ENCODE measurements at places on chromosomes 4 and X.

GRCh38 chr4:93908778-93909177 is 80.2 kb downstream of the ATOH1 start:
- DNase-seq = no peak

DNA sequence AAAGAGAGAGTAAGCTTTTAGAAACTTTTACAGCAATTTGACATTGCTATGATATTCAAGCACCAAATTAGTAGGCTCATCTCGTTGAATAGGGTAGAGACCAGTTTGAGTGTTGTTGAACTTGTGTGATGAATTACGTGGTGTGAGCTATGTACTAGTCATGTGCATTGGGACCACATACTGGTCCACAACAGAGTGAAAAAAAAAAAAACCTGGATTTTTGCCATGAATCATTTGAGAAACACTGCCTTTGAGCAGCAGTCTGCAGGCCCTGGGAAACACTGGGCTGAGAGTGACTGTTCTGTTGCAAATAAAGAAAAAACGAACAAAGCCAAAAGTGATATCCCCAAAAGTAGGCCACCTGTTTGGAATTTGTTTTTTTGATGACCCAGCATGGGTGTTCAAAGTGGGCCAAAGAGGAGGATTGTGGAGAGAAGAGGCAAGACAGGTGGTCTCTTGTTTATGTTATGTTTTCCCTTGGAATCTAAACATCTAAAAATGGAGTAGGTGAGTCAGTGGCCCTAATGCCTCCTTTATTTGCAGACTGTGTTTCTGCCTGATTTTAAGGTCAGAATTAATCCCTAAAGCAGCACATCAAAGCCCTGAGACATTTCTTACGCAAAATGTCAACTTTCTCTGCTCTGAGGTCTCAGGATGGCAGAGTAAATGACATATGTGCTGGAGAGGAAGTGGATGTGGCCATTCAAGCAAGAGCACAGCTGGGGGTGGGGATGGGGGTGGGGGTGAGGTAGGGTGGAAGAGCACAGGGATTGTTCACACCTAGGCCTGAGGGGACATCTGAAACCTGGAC is 33.5 kb downstream of the TAF7L start:
- DNase-seq = no peak

GRCh38 chrX:106802388-106803275 is at the start of gene TBC1D8B:
Gene TBC1D8B (plus strand): TSS chrX:106802673. CDS start chrX:106802854, 181 bp downstream.
- DNase-seq = peak; percentile 59

DNA sequence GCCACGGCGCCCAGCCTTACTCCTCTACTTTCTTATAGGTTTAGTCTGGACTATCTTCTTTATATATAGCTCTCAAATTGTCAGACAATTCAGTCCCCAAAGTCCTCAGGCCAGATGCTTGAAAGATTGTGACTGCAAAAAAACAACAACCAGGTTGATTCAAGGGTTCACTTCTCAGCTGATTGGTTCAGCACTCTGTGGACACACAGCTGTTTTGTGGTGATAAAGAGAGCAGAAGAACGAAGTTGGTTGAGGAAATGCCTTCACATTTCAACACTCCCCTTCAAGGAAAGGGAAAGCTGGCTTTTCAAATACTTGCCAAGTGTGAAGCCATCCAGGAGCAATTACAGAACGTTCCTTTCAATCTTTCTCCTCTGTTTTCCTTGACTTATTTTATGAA is 166.8 kb downstream of the SHROOM3 start:
- peak; percentile 44 for DNase-seq

GRCh38 chr4:118772081-118772766 is 63.7 kb downstream of the SEC24D start:
- peak; percentile 60 for DNase-seq

DNA sequence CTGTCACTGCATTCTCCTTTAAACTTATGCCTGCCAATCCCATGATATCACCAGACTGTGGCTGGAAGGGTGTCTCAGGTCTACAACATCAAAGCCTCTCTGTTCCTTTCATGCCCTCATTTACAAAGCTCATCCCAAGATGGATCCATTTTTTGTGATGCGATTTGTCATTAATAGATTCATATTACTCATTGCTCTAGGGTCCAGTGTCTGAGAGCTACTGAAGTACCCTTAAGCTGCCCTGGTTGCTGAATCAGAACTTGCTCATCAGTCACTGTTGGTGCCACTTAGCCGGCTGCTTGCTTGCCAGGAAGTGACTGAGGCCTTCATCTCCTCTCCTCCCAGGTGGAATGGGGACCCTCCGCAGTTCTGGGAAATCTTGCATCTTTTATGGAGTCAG is 395.5 kb upstream of the BOD1L1 start:
- DNase-seq = no peak

DNA sequence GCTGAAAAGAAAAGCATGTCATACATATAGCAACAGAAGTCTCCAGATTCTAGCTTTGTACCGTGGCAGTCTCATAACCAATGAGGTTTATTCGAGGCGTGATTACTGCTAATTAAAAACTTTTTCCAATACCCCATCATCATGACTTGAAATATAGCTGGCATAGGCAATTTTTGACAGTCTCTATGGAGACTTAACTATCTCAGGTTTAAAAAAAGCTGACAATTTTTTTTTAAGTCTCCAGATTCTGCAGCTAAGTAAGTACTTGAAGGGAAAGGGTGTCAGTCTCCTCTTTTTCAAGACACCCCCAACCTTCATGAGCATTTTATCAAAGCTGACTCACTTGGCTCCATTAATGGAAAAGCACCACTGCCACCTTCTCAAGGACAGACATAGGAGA is 126.3 kb upstream of the RXFP1 start:
- no peak for DNase-seq

DNA sequence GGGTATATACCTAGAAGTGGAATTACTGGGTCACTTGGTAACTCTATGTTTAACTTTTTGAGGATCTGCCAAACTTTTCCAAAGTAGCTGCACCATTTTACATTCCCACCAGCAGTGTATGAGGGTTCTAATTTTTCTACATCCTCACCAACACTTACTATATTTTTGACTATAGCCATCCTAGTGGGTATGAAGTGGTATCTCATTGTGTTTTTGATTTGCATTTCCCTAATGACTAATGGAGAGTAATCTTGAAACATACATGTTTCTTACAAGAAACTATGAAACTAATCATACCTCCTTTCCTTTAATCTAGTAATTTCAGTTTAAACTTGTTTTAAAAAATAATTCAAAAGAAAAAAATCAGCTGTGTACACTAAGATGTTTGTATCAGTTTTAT is 17.9 kb downstream of the BCLAF3 start:
- no peak for DNase-seq

GRCh38 chr4:101022151-101023024 is 324.9 kb downstream of the PPP3CA start:
- DNase-seq = no peak

- DNase-seq = no peak
These were observed 796.8 kb downstream of the NLGN4X start for GRCh38 chrX:5431823-5432222.

DNA sequence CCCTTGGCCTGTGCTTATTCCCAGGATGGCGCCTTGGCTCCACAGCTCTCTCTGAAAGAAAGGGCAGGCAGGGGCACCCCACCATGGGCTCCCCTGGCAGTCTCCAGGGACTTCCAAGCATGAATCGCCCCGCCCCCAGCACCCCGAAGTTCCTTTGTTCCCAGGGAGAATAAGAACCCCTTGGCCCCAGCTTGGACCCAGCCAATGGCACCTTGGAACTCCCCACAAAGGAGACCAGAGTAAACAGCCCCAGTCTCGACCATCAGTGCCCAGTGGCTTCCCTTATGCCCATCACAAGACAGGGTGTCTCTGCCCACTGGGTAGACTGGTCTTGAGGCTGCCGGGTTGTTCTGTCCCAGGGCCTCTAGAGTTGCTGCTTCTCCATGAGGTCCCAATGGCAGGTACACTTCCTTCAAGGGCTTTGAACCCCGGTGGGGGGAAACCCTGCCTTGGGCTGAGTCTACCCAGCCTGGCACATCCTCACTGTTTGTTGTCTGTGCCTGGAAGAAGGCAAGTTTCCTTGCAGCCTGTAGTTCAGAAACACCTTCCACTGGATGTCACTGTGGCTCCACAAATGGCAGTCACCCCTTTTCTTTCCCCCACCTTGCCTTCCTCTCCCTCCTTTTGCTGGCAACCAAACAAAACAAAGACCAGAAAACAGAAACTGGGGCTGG is 30.8 kb downstream of the NBDY start:
- peak; percentile 15 for DNase-seq

- no peak for DNase-seq
These were observed 617 bp upstream of the PDHA1 start for GRCh38 chrX:19343085-19343534.

GRCh38 chrX:15143825-15144121 is 126.1 kb downstream of the ASB9 start:
- no peak for DNase-seq

- DNase-seq = no peak
These were observed 79.2 kb downstream of the GRIA3 start for GRCh38 chrX:123263270-123263669.

GRCh38 chr4:16217300-16218051 is 8.8 kb downstream of the TAPT1 start:
- no peak for DNase-seq

- no peak for DNase-seq
These were observed 26.9 kb downstream of the ARFIP1 start for GRCh38 chr4:152806501-152807125.

DNA sequence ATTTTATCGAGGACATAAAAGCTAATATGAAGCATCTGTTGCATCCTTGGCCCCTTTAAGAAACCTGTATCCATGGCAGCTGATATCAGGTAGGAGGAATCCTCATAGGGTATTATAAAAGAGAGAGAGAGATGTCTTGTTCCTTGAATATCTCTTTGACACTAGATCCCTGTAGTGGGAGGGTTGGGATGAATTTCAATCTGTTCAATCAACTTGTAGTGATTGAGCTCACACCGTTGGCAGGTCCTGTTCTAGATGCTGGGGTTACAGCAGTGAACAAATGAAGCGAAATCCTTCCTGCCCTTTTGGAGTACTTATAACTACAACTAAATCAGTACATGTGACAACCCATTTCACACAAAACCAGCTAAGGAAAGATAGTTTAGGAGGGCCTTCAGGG is 35.3 kb upstream of the GATB start:
- DNase-seq = no peak

DNA sequence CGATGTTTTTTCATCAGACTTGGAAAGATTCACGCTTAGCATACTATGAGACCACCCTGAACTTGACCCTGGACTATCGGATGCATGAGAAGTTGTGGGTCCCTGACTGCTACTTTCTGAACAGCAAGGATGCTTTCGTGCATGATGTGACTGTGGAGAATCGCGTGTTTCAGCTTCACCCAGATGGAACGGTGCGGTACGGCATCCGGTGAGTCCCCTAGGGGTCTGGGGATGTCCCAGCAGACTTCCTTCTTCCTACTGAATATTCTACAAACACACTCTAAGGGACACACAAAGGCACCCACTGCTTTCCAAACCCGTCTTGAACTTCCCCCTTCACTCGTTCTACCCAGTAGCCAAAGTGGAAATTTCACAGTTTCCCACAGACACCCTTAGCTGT is 9.3 kb downstream of the GABRQ start:
- DNase-seq = no peak

- no peak for DNase-seq
These were observed 23.4 kb downstream of the CTBP1 start for GRCh38 chr4:1225272-1226143.

Measured in MM.1S (cell line).